Forelimb muscle (tissue), 1 donor: ENCODE measurements at places on chromosomes 4 and X. TPM values are rescaled to one million over a fixed set of nuclear protein-coding genes. Genes with fewer than 3 reads are reported as not detected.
A peak's percentile ranks its signal among the peaks of the same experiment; 100 is the strongest.

DNA sequence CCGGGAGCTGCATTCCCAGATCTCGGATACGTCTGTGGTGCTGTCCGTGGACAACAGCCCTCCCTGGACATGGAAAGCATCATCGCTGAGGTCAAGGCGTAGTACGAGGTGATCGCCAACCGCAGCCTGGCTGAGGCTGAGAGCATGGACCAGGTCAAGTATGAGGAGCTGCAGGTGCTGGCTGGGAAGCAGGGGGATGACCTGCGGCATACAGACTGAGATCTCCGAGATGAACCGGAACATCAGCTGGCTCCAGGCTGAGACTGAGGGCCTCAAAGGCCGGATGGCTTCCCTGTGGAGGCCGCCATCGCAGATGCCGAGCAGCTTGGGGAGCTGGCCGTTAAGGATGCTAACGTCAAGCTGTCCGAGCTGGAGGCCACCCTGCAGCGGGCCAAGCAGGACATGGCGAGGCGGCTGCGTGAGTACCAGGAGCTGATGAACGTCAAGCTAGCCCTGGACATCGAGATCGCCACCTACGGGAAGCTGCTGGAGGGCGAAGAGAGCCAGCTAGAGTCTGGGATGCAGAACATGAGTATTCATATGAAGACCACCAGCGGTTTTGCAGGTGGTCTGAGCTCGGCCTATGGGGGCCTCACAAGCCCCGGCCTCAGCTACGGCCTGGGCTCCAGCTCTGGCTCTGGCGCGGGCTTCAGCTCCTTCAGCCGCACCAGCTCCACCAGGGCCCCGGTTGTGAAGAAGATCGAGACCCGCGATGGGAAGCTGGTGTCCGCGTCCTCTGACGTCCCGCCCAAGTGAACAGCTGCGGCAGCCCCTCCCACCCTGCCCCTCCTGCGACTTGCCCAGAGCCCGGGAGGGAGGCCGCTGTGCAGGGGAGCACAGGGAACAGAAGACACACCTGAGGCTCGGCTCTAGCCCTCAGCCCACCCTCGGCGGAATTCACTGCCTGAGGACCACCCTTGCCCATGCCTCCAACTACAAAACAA lies 29.4 kb upstream of the GABRA3 start:
- DNase-seq: no peak

DNA sequence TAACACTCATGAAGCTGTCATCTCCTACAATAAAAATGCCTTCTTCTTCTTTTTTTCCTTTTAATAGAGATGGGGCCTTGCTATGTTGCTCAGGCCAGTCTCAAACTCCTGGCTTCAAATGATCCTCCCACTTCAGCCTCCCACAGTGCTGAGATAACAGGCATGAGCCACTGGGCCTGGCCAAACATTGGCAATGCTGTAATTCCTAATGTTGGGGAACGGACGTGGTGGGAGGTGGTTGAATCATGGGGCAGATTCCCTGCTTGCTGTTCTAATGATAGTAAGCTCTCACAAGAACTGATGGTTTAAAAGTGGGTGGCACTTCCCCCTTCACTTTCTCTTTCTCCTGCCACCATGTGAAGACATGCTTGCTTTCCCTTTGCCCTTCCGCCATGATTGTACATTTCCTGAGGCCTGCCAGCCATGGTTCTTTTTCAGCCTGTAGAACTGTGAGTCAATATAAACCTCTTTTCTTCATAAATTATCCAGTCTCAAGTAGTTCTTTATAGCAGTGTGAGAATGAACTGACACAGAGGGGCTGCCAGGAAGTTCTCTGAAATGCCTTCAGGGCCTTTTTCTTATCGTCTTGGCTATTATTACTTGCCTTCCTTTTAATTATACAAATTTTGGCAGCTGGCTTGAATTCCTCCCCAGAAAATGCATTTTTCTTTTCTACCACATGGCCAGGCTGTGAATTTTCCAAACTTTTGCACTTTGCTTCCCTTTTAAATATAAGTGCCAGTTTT lies 93.0 kb downstream of the CENPC start:
- DNase-seq: no peak

The PRDM5 gene
- 9.0 TPM for polyA plus RNA-seq

GRCh38 chr4:81617545-81617944 lies 145.8 kb upstream of the RASGEF1B start:
- DNase-seq: no peak

DNA sequence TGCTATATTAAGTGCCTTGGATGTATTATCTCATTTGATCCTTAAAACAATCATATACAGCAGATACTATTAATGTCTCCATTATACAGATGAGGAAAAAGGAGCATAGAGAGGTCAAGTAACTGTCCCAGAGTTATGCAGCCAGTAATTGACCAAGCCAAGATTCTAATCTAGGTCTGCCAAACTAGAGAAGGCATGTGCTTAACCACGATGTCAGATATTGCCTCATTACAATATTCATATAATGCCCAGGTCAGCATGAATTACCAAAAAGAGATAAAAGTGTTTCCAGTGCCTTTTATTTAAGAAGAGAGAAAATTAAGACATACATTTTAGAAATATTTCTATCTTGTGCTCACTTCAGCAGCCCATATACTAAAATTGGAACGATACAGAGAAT lies 7.1 kb downstream of the ARHGEF6 start:
- no peak for DNase-seq

The RBM47 gene
- polyA plus RNA-seq: 0.90 TPM

GRCh38 chr4:143743591-143743990 lies 43.1 kb upstream of the FREM3 start:
- no peak for DNase-seq

GRCh38 chr4:62407534-62407933 lies 1207.4 kb downstream of the ADGRL3 start:
- DNase-seq: no peak

The OTUD5 gene
- polyA plus RNA-seq: 35.3 TPM

DNA sequence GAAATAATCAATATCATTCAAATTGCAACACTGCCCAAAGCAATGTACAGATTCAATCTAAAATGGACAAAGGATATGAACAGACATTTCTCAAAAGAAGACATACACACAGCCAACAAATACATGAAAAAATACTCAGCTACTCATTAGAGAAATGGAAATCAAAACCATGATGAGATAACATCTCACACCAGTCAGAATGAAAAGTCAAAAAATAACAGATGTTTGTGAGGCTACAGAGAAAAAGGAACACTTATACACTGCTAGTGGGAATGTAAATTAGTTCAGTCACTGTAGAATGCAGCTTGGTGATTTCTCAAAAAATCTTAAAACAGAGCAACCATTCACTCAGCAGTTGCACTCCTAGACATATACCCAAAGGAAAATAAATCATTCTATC lies 205.2 kb downstream of the DKK2 start:
- DNase-seq: no peak

DNA sequence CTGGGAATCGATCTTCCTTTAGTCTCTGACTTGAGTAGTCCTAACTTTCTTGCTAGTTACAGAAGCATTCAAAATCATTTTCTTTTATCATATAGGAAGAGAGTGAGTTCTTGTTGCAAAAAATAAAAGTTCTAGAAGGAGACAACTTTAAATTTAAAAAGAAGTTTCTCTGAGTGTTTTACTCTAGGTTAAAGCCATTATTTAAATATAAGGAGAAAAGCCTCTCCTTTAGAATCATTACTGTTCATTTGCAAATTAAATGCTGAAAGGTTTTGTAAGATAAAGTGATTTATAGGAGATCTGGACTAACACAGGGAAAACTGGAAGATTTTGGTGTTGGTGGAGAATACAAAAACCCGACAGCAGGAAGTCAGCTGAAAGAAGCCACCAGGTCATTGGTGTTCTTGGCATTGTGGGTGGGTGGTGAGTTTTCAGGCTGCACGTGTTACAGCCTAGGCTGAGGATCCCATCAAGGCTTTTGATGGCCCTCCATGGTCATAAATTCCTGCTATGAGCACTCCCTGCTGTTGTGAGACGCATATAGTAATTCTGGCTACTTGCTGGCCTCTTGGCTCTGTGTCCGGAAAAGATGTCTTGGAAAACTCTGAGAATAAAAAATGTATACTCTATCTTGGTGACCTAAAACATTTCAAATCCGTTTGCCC lies 81.6 kb downstream of the GPAT3 start:
- no peak for DNase-seq

- DNase-seq: peak; percentile 63
Observed at GRCh38 chr4:7206911-7207567, 14.7 kb downstream of the SORCS2 start.

GRCh38 chrX:13078739-13079444 lies 34.5 kb upstream of the FAM9C start:
- no peak for DNase-seq

GRCh38 chr4:24849756-24850155 lies 54.4 kb downstream of the SOD3 start:
- peak; percentile 36 for DNase-seq

The BEX1 gene
- 2.7 TPM for polyA plus RNA-seq

DNA sequence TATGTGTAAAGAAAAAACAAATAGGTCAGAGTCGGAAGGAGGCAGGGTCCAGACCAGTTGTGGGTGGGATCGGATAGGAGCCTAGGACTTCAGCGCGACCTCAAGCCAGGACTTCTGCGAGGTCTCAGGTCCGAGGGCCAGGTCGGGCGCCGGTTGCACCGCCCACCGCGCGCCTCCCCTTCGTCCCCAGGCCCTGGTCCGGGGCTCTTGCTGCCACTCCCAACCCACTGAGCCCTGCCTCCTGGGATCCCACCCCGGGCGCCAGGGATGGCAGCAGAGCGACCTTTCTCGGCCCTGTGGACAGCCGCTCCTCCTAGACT lies 12.3 kb downstream of the PITX2 start:
- DNase-seq: no peak

- DNase-seq: no peak
Observed at GRCh38 chrX:129737916-129738315, 863 bp upstream of the XPNPEP2 start.

The PLP1 gene
- polyA plus RNA-seq: 54.6 TPM

- DNase-seq: no peak
Observed at GRCh38 chr4:183182873-183183725, 84.0 kb downstream of the WWC2 start.

DNA sequence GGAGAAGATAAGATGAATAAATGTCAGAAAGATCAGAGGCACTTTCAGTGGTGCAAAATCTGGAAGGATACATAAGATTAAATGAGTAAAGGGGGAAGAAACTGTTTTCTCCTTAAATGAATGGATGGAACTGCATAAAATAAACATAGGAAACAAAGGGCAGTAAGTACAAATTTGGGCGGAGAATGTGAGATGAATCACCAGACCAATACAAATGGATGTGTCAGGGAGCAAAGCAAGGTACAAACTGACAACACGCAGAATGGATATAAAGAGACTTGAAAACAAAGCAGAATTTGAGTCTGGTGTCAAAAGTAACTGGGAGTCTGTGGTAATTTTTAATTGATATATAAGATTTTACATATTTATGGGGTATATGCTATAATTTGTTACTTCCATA lies 175.3 kb upstream of the PCDH18 start:
- no peak for DNase-seq

The CCSER1 gene
- polyA plus RNA-seq: 0.22 TPM

GRCh38 chr4:144171697-144172096 lies 31.2 kb upstream of the GYPA start:
- no peak for DNase-seq

DNA sequence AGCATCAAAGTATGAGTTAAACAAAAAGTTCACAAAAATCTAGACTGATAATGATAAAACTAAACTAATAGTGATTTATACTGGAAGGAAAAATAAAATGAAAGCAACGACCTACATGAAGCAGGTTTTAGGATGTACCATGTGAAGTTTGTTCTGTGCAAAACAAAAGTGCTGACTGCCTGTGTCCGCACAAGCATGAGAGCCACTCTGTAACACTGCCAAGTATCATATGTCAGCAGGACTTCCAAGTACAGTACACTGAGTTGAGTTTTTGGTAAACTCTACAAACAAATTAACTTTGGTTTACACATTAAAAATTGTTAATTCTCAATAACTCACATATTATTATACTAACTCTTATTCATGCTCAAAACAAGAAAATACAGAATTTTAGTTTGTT lies 459.0 kb downstream of the PDGFC start:
- peak; percentile 16 for DNase-seq

The ETDB gene
- not detected for polyA plus RNA-seq

The GPR34 gene
- polyA plus RNA-seq: 5.7 TPM

The EXOC1L gene
- not detected for polyA plus RNA-seq

DNA sequence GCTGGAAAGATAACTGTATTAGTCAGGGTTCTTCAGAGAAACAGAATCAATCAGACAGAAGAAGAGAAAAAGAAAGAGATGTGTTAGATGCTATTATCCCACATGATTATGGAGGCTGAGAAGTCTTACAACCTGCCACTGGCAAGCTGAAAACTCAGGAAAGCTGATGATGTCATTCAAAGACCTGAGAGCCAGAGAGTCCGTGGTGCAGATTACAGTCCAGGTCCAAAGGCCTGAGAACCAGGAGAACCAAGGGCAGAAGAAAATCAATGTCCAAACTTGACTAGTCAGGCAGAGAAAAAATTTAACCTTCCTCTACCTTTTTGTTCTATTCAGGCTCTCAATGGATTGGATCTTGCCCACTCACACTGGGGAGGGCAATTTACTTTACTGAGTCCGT lies 172.5 kb downstream of the QDPR start:
- DNase-seq: no peak
